Stimulated activated CD8-positive, alpha-beta memory T cell treated with anti-CD3 and anti-CD28 coated beads, Interleukin-2, amount 100 ng/mL, for 48 hours (primary cell): ENCODE measurements at places on chromosomes 7 and 10.

DNA sequence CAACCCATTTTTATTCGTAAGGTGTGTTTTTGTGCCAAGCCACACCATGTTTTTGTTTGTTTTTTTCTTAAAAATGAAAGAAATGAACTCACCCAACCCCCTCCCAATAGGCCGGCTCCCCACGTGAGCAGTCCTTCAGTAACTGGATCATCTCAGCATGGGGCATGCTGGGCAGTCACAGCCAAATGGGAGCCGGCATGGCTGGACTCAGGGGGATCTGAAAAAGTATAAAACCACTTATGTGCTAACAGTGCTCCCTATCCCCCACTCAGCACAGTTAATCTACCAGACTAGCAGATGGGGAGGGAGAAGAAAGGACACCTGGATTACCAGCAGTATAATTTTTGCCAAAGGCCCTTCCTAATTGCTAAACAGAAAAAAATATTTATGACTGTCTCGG lies 39.3 kb downstream of the BAZ1B start:
- DNase-seq = no peak

DNA sequence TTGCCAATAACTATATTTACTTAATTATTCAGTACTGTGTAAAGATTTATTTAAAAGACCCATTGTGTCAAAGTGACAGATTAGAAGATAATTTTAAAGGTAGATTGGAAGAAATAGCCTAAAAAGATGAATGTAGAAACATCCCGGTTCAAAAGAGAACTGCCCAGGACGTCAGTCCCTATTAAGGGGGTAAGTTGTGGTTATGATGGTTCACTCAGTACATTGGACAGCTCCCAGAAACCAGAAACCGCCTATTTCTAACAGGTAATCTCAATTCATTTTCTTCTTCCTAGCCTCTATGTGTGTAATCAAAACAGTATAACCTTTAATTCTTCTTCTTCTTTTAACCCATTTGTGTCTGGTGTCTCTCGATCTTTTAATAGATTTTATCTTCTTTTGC lies 1.5 kb upstream of the FERD3L start:
- DNase-seq = no peak

GRCh38 chr10:3887885-3888476 lies 103.0 kb upstream of the KLF6 start:
- DNase-seq = no peak

- peak; percentile 34 for DNase-seq
These were observed 15.3 kb downstream of the KCNH2 start for GRCh38 chr7:150962553-150963399.

DNA sequence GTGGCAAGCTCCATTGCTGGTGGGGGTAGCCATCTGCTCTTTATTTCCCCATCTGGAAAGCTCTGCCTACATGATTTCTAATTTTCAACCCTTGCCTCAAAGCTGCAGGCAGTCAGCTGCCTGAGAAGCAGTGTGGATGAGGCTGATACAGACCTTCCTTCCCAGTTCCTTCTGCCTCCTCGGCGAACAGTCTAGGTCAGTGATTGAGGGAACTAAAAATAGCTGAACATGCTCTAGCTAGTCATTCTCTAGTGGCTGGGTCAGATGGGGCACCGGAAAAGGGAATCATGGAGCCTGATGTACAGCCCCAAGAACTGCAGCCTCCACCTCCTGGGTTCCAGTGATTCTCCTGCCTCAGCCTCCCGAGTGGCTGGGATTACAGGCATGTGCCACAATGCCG lies 48.7 kb downstream of the NAMPT start:
- no peak for DNase-seq

DNA sequence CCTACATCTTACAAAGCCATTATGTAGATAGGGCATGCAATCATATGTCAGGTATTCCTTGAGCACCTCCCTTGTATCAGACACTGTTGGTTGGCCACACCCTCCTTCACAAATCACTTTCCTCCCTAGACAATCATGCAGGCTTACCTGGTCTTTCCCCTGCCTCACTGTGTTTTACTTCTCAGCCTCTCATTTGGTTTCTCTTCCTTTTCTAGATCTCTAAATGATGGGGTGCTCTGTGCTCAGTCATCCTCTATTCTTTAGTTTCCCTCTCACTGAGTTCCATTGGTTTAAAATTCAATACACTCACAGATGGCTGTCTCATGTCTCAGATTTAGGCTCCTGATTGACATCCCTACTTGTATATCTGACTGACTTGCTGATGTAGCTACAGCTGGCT lies 31.4 kb downstream of the ANK3 start:
- DNase-seq = no peak
